Aorta (tissue), 5 donors: ENCODE measurements at places on chromosomes 7 and 10. TPM values are rescaled to one million over a fixed set of nuclear protein-coding genes. Genes with fewer than 3 reads are reported as not detected.

MET gene
- 16.8 TPM for total RNA-seq

CYP2C8 gene
- total RNA-seq, result 0.78 TPM

C7orf25 gene
- total RNA-seq, result 3.2 TPM

GIMAP2 gene
- total RNA-seq, result 24.7 TPM

ZFYVE27 gene
- 33.2 TPM for total RNA-seq

OR13A1 gene
- not detected for total RNA-seq

- DNase-seq, result no peak
Observed at GRCh38 chr10:44684661-44685060, 226.5 kb upstream of the TMEM72 start.

DNA sequence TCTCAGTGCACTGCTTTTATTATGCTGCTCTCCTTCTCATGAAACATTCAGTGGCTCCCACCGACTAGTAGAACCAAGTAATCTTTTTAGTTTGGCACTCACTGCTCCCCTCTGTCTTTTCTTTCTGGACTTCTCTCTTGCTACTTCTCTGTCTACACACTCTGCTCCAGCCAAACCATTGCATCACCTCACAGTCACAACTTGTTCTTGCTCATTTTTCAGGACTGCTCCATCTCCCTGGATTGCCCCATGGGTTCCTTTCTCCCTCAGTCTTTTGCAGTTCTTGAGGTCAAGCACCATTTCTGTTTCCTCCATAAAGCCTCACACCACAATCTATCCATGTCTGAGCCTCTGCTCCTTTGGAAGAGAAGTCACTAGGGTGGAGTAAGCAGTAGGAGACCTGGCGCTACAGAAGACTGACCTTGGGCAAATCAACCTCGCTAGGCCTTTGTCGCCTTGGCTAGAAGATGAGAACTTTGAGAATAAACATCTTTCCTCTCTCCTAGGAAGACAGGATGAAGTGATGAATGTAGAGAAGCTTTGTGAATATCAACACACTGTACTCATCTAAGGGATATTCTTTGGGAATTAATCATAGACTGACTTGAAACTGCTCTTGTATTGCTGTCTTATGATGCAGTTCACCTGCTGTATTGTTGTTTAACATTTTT, 186.2 kb downstream of the LRMDA start:
- no peak for DNase-seq

- DNase-seq, result no peak
Observed at GRCh38 chr10:48416584-48417232, 110.2 kb downstream of the MAPK8 start.

- no peak for DNase-seq
Observed at GRCh38 chr10:93703066-93703465, 674 bp upstream of the FRA10AC1 start.

GRCh38 chr10:51574248-51575048, 124.9 kb downstream of the CSTF2T start:
- no peak for DNase-seq

- no peak for DNase-seq
Observed at GRCh38 chr7:100682228-100682741, 8.7 kb downstream of the GNB2 start.

DNA sequence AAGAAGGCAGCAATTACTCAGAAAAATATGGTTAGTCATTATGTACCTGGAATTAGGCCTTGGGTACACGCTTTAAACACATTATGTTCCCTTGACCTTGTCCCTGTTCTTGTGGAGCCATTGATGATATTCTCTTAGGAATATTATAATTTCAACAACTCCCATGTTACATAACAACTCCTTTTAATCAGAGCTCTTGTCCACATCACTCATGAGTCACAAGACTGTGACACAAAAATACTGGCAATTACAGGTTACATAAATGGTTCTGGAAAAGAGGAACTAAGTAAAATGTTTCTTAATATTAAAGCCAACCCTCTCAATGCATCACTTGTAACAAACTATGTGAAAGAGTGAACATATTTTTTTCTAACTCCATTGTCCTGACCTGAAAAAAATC, 143.8 kb upstream of the PCLO start:
- no peak for DNase-seq
